Activated naive CD4-positive, alpha-beta T cell treated with anti-CD3 and anti-CD28 coated beads for 36 hours (primary cell): ENCODE measurements at places on chromosomes 2 and 18. TPM values are rescaled to one million over a fixed set of nuclear protein-coding genes. Genes with fewer than 3 reads are reported as not detected.

GRCh38 chr2:158743879-158744278 is 51.2 kb upstream of the DAPL1 start:
- peaks cover 24% of the 10 kb centered on the region for H3K27me3 ChIP-seq
- no peak overlapping the region for H3K27ac ChIP-seq
- no peak for DNase-seq
- no peak overlapping the region for H3K4me3 ChIP-seq

The GPR155 gene
- total RNA-seq, result 11.0 TPM

The MYO5B gene
- 0.12 TPM for total RNA-seq

The KIAA2012 gene
- total RNA-seq, result not detected

The C1QL2 gene
- total RNA-seq, result not detected
